ENCODE measurements at places on chromosomes 12 and 14.

DNA sequence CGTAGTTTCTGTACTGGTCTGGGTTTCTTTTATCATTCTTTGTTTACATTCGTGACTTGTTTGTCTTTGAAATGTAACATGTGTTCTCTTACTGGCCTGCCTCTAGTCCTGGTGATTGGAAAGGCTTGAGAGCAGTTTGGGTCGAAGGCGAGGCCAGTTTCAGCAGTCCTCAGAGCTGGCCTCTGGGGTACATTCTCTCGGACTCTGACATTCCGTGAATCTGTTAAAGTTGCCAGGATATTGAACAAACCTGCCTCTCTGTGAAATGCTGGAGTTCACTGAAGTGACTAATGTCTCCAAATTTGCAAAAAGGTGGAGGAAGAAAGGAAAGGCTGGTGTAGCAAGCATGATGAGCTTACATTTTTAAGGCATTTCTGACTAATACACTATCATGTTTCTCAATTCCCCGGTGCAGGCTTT lies 1.5 kb downstream of the PLEKHA5 start:
- DNase-seq: no peak

DNA sequence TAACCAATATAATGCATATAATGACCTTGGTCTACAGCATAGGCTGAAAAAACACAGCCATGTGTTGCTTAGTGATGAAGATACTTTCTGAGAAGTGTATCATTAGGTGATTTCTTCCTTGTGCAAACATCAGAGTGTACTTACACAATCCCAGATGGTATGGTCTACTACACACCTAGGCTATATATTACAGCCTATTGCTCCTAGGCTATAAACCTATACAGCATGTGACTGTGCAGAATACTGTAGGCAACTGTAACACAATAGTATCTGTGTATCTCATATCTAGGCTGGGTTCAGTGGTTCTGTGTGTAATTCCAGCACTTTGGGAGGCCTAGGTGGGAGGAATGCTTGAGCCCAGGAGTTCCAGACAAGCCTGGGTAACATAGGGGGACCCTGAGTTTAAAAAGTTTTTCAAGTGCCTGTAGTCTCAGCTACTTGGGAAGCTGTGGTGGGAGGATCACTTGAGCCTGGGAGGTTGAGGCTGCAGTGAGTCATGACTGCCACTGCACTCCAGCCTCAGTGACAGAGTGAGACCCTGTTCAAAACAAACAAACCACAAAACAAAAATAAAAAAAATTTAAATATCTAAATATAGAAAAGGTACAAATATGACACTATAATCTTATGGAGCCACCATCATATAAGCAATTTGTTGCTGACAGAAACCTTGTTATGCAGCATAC lies 66.6 kb downstream of the GRIP1 start:
- DNase-seq: no peak

GRCh38 chr14:58167057-58167456 lies 15.0 kb upstream of the ARMH4 start:
- DNase-seq: no peak

DNA sequence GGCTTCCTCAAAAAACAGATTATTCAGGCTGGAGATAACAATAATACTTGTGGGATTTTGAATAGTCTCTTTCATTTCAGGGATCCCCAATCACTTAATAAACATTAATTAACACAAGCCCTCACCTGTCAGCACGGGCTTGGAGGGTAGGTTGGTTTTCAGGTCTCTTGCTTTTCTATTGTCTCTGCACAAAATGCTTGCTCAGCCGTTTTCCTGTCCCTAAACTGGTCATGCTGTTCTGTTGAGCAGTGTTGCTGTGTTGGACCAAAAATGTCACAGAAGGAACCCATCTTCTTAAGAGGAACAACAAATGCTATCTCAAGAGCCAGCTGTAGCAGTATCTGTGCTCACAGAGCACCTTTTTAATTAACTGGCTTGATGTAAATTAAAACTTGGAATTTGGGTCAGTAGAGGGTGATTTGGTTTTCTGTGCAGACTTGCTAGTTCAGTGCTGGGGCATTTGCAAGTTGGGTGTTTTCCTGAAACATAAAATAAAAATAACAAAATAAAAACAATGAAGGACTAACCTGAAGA lies 231.8 kb upstream of the CRY1 start:
- no peak for DNase-seq

DNA sequence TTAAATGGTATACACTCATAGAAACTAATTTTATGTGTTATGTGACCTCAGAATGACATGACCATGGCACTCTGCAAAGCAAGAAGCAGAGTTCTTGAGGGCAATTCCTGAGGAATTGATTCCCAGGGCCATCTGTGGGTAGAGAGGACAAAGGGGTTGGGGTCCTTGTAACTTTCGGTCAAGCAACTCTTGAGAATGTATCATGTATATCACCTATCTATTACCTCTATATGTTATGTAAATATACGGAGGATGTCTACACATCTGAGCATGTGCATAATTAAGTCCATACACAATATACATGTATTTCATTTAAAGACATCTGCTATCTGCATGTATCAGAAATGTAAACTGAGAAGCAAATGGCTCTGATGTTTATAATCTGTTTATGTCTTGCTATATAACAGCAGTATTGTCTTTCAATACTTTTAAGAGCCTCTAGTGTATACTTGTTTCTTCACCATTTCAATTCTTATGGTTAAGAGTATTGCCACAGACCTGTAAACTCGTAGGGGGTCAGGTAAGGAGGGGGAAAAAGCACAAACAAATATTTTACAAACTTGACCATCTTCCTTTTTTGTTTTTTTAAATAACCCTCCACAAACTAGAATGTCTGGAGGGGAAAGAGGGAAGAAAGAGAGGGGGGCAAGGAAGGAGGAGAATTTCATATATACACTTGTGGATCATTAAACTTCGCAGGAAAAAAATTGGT lies 4.5 kb downstream of the FOXA1 start:
- no peak for DNase-seq

- DNase-seq: no peak
Observed at GRCh38 chr14:71487941-71488340, 444.3 kb upstream of the RGS6 start.

GRCh38 chr12:58916161-58916621 lies 4.1 kb downstream of the LRIG3 start:
- DNase-seq: no peak

GRCh38 chr12:109642506-109643132 lies 69.0 kb downstream of the MVK start:
- no peak for DNase-seq

GRCh38 chr14:72521968-72522741 lies 371.7 kb downstream of the DPF3 start:
- no peak for DNase-seq

DNA sequence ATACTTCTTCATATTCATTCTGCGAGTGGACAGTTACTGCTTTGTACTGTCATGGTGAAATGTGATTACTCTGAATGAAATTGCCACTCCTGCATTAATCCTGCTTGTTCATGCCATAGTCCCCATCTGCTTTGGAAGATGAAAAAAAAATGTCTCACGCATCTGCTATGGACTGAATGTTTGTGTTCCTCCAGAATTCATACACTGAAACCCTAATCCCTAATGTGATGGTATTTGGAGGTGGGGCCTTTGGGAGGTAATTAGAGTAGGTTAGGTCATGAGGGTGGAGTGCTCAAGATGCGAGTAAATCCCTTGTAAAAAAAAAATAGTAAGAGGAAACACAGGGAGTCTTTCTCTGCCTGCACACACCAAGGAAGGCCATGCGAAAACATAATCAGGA lies 427.2 kb downstream of the TMTC2 start:
- DNase-seq: no peak

DNA sequence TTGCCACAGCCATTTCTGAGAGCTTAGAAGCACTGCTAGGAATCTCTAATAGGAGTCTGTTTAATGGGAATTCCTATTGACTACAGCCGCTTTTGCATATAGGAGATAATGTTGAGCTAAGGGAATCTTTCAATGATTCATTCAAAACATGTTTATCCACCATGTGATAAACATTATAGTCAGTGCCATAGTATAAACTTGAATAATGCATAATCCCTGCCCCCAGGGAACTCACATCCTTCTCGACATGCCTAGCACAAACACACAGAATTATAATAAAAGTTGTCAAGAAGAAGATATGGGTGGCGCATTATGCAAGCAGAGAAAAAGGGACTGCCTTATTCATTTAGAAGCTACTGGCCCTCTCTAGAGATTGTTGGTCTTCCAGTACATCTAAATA lies 248.0 kb downstream of the DAD1 start:
- DNase-seq: no peak

GRCh38 chr14:65927931-65928356 lies 515.4 kb downstream of the FUT8 start:
- DNase-seq: peak; percentile 47

- DNase-seq: no peak
Observed at GRCh38 chr12:123141615-123142517, 9.0 kb downstream of the PITPNM2 start.

DNA sequence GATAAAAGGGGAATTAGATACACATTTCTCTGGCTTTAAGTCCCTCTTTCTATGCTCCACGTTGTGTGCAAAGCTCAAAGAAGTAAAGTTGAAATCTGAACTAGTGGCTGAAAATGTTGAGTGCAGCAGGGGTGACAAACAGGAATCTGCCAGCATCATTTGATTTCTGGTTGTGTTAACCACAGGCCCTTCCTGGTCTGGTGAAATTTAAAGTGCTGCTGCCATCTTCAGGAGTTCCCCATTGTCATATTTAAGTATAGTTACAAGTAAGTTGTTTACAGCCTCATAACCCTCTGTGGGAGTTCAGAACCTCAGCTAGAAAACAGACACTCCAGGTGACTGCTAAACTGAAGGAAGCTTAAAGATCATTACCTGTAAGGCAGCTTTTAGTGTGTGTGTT lies 90.9 kb upstream of the CCDC196 start:
- DNase-seq: no peak

DNA sequence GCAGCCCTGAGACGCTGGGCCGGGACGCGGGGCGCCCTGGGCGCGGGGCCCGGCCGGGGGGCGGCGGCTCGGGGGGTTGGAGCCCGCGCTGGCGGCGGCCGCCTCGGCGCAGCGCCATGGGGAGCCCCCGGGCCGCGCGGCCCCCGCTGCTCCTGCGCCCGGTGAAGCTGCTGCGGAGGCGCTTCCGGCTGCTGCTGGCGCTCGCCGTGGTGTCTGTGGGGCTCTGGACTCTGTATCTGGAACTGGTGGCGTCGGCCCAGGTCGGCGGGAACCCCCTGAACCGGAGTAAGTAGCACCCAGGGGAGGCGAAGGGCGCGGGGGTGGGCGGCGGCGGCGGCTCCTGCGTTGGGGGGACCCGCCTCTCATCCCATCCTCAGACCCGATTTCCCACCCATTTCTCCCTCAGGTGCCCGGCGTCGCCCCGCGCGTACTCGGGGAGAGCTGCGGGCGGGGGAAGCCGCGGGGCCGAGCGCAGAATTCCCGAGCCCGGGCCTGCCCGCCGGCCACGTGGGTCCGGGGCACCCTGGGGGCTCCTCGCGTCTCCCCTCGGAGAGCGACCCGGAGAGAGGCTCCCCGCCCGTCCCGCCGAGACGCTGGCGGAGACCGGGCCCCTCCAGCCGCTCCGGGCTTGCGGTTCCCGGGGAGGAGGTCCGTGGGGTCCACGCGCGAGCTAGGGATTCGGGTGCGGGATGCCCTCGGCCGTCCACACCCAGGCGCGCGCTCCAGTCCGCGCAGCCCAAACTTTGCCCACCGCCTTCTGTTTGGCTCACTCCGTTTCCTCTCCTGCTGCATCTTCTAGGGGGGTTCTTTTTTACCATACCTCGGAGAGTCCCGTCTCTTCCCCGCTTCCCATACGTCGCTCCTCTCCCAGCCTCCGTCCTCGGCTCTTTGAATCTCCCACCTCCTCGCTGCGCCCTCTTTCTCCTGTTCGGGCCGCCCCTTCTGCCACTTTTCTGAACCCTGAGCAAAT lies 807 bp downstream of the B4GALNT3 start:
- DNase-seq: peak; percentile 25

- DNase-seq: no peak
Observed at GRCh38 chr14:95675486-95675885, 10.7 kb upstream of the TCL1B start.

GRCh38 chr12:6827437-6827911 lies 733 bp upstream of the P3H3 start:
- no peak for DNase-seq

DNA sequence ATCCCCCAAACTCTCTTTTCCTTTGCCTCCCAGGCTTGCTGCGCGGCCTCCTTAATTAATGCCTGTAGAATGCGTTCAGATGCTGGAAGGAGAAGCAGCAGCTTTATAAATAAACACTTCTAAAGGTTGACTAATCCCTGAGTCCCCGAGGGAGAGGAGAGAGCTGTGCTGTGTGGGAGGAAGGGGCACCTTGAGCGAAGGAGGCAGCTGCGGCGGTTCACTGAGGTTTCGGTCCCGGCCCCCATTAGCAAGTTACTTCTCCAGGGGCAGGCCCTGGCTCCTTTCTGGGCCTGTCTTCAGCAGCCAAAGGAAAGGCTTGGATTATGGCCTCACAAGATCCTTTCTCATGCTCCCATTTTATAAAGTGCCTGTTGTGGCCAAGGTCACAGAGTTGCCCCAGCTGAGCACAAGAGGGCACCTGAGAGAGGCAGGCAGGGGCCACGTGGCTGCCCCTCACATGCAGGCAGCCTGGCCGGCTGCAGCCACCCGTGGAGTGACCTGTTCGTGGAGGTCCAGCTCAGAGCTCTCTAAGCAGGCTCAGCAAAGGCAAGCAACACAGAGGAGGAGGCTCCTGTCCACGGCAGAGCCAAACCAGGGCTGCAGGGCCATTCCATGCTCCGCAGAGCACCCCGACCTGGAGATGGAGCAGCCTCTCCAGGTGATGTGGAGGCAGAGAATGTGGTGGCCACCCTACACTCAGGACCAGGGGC lies 15.0 kb upstream of the CACNA2D4 start:
- DNase-seq: no peak

- DNase-seq: no peak
Observed at GRCh38 chr12:7750350-7750749, 3.2 kb upstream of the CLEC4C start.
